ENCODE measurements at places on chromosomes 11 and 22. TPM values are rescaled to one million over a fixed set of nuclear protein-coding genes. Genes with fewer than 3 reads are reported as not detected.

APLNR gene
- 1.8 TPM for total RNA-seq

NUCB2 gene
- total RNA-seq, result 48.9 TPM

OSM gene
- 3.5 TPM for total RNA-seq

SYT8 gene
- 3.6 TPM for total RNA-seq

CNGA4 gene
- total RNA-seq, result not detected

TRIM49B gene
- total RNA-seq, result not detected

RTCB gene
- total RNA-seq, result 99.5 TPM

FOXRED2 gene
- total RNA-seq, result 6.8 TPM

CARNS1 gene
- 7.9 TPM for total RNA-seq

PDGFB gene
- total RNA-seq, result 12.6 TPM

SLC22A8 gene
- total RNA-seq, result not detected

APOA4 gene
- not detected for total RNA-seq

WBP2NL gene
- total RNA-seq, result 1.3 TPM

PNPLA5 gene
- total RNA-seq, result not detected

TBC1D10A gene
- 31.5 TPM for total RNA-seq

WNT7B gene
- not detected for total RNA-seq

NXPE1 gene
- total RNA-seq, result not detected

KCNJ5 gene
- 6.9 TPM for total RNA-seq

SPTBN2 gene
- 5.6 TPM for total RNA-seq
